Activated T-helper 1 cell treated with Interleukin-2 at 50 U/mL for 16 hours (primary cell): ENCODE measurements at places on chromosomes 1 and 21.

GRCh38 chr1:186682736-186683135 lies 2.5 kb upstream of the PTGS2 start:
- no peak for DNase-seq

DNA sequence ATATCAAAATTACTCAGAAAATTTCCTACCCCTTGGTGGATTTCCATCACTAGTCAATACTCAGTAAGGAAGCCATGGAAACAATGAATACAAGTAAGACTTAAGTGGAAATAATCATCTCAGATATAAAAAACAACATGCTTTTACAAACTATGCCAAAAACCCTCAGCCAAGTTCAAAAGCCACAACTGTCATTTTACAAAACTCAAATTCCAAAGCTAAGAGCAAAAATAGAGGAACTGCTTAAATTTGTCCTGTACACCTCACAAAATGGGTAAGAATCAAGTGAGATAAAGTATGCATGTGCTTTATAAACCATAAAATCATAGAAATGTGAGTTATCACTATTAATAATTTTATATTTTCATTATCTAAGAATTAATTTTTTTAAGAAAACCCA lies 9.6 kb downstream of the TMCO1 start:
- no peak for DNase-seq

DNA sequence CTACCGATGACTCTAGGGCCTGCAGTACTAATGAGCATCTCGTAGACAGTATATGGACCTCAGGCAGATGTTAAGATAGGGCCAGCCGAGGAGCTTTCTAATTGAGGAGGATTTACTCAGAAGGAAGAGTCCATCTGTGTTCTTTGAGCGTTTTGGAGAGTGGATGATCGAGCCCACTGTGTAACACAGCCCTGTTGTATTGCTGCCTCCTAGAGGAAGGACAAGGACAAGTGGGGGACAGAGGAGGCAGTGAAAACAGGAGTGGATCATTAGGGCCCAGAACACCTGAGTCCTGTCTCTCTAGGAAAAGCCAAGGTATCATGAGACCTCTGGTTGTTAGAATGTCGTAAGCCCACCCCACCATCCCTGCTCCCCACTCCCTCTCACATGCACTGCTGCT lies 62.9 kb downstream of the TBX19 start:
- DNase-seq, result no peak

DNA sequence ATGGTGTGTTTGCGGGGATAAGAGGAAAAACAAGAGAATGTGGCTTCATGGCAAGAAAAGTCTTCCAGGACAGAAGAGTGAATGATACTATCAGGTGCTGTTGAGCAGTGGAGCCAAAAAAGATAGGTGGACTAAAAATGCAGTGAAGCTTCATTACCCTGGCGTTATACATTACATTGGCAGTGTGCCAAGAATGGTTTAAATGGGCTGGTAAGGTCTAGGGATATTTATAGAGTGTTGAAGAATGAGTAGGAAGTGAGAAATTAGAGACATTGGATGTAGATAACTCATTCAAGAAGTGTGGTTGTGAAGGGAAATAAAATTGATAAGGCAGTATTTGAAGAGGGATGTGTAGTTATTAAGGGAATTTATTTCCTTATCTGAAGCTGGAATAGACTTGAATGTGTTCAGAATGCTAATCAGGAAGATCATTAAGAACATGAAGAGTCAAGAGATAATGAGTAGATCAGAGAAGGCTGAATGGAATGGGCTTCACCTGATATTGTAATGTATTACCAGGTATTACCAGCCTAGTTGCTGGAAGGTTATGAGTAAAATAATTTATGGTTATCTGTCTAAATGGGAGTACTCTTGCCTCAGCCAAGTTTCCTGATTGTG lies 72.7 kb downstream of the MAST2 start:
- DNase-seq, result no peak

DNA sequence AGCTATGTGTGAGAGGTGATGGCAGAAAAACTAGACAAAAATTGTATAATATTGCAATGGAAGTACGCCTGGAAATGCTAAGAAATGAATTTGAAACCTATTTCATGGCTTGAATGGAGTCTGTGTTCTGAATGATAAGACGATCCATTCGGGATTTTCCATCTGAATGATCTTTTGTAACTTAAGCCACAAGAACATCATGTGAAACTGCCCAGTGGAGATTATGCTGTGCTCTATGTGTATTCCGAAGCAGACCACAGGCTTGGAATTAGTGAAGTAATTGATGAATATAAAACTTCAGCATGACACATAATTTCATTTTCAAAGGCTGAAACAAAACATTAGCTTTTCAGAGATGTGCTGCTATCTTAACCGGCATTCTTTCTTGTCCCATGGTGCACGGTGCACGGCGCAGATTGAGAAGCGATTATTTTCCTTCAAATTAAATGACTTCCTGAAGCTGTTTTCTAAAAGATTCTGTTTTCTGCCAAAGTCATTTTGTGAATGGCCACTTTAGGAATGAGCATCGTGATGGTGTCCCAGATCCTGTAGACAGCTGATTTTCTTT lies 652.9 kb downstream of the PLA2G4A start:
- no peak for DNase-seq

DNA sequence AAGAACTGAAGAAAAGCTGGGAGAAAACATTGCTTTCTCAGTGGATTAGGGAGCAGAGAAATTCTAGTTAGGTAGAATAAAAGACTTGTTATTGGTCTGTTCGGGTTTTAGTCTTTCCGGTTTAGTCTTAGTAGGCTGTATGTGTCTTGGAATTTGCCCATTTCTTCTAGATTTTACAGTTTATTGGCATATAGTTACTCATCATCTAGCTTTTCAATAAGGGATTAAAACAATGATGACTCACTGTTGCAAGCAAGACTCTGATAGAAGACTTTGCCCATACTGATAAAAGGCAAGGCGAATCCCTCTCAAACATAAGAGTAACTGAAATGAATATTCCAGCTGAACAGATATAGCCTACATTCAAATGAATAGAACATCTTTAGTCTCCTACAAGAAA lies 62.3 kb downstream of the GPR137B start:
- no peak for DNase-seq

DNA sequence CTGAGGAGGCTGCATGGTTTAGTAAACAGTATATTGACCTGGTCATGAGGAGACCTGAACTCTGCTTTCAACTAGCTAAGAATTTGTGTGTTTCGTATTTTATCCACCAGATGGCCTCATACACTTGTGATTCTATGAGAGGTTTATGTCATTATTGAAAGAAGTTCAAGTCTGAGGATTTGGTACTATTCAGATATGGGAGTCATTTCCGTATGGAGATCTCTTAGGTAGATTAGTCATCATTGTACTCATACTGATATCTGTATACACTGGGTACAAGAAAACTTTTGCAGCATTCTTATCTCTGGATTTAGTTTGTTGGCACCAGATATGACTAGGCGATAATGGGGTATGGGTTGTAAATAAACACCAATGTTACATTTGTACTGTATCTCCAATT lies 26.6 kb downstream of the ATF6 start:
- DNase-seq, result no peak

GRCh38 chr1:8348777-8349472 lies 31.0 kb downstream of the SLC45A1 start:
- DNase-seq, result peak; percentile 50

DNA sequence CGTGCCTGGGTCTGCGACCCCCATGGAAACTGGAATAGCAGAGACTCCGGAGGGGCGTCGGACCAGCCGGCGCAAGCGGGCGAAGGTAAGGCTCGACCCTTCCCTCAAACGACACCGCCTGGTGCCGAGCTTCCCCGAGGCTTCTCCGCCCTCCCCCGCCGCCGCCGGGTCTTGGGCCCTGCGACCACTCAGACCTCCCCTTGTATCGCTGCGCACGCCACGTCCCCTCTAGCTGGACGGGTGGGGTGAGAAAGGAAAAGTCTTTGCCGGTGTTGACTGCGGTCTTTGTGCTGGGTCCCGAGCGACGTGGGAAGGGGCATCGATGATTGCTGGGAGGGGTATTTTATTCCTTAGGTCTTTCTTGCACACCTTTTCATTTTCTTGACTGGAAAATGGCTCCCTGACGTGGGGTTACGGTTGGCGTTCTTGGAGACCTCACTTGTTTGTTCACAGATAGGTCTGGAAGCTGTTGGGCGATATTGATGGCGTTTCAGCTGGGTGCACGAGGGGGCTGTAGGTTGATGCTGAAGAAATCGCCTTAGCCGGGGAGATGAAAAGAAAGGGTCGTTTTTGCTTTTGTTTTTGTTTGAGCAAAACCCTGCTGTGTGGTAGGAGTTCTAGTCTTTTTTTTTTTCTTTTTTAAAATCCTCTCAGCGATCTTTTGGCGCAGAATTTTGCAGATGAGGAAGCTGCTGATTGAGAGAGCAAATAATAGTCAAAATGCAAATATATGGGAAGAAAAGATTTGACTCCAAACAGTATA lies 776 bp downstream of the KDM1A start:
- no peak for DNase-seq

GRCh38 chr21:28952686-28953085 lies 40.0 kb downstream of the LTN1 start:
- DNase-seq, result no peak

GRCh38 chr1:228059634-228060457 lies 22.7 kb upstream of the ARF1 start:
- DNase-seq, result peak; percentile 46

GRCh38 chr1:23531562-23532094 lies 595 bp upstream of the E2F2 start:
- no peak for DNase-seq

- no peak for DNase-seq
Measured at GRCh38 chr21:35231090-35231489, 182.0 kb upstream of the RUNX1 start.

GRCh38 chr1:47186267-47187185 lies 3.3 kb downstream of the PDZK1IP1 start:
- no peak for DNase-seq

DNA sequence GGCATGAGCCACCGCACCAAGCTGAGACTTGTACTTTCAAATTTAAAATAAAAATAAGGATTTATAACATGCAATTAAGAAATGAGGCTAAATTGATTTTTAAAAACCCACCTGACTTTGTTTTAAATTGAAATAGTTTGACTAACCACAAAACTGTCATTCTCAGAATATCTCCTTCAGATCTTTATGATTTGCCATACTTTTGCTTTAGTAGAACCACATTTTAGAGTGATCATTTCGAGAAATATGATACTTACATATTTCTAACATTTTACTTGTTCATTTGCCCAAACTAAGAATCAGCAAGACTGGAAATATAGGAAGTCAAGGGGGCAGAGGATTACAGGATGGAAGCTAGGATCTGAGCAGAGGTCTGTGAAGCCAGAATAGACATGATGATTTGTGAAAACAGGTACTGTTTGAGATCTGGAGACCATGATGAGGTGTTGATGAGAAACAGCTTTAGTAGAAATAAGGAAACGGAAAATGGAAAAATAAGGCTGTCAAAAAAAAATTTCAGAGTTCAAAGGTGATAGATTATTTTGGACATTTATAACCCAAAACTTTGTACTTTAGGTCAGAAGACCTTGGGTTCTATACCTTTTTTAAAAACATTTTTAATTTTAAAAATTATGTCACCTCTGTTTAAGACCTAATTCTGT lies 44.8 kb downstream of the GIPC2 start:
- DNase-seq, result no peak

DNA sequence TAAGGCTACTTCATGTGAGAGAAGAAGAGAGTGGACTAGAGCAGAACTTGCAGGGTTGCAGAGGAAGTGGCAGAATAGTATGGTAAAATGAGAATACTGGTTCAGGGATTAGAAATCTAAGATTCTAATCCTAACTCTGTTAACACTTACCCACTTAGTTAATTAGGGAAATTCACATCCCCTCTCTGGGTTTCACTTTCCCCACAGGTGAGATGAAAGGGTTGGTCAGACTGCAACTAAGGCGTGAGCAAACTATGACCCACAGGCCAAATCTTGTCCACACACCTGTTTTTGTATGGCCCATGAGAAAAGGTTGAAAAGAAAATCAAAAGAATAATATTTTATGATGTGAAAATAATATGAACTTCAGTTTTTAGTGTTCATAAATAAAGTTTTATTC lies 117.5 kb downstream of the MACF1 start:
- no peak for DNase-seq

DNA sequence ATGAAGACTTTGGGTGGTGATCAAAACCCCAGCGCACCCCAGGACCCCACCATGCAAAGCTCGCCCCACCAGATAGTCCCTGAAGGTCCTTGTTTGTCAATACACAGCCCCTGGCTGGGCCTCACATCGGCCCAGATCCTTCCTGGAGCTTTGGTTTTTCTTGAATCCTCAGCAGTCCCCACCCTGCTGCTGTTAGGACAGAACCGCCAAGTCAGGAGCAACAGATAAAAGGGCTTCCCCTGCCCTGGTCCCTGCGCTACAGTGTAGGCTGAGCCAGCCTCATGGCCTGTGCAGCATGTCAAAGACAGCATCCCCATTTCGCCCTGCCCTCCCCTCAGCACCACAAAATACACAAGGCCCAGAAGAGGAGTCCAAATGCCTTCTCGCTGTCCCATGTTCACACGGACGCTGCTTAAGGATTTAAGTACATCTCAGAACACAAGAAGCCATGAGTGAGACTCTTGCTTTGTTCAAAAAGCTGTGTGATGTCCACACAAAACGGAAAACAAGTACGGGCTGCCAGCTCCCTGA lies 65.7 kb downstream of the PSMG1 start:
- no peak for DNase-seq

DNA sequence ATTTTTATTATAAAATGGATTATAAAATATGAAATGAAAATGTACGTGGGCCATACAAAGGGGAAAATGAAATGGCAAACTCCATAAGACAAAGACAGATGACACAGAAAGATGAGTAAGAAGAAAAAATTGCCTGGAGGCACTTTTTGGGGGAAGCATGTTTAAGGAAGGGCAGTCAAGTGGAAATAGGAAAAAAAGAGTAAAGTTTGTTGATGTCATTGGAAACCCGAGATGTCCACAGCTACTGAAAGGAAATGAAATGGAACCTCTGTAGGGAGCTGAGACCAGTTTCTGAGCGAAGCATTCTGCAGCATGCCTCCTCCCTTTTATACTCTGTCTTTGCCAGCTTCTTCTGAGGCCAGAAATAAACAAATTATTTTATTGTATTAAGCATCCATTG lies 203.4 kb upstream of the UBE2U start:
- DNase-seq, result no peak

GRCh38 chr1:170986901-170987300 lies 51.6 kb downstream of the MROH9 start:
- no peak for DNase-seq

GRCh38 chr1:7339953-7340352 lies 431.1 kb upstream of the VAMP3 start:
- DNase-seq, result no peak

- no peak for DNase-seq
Measured at GRCh38 chr21:45309069-45309986, 21.6 kb upstream of the POFUT2 start.

GRCh38 chr1:73755649-73756048 lies 442.3 kb downstream of the LRRIQ3 start:
- no peak for DNase-seq

GRCh38 chr1:87410776-87411480 lies 82.2 kb downstream of the LMO4 start:
- no peak for DNase-seq

GRCh38 chr1:53112271-53112774 lies 30.1 kb downstream of the SLC1A7 start:
- no peak for DNase-seq

DNA sequence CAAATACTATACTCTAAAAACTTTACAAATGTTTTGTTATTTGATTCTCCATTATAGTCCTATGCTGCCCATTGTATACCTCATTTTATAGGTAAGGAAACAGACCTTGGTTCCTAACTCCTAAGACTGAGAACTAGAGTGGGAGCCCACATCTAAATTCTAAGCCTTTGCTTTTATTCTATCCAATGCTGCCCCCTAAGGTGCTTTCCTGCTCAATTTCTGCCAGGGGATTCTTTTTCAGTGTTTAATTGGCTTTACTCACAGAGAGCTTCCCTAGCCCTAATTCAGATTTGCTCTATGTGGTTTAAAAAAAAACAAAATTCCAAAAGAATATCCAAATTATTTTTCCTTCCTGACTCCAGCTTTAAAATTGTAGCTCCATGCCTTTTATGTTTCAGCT lies 64.5 kb downstream of the KIF14 start:
- DNase-seq, result no peak
